NCI-H524 treated with DMSO at 0.1 percent for 48 hours (cell line): ENCODE measurements at places on chromosomes 1 and 21.

GRCh38 chr21:27759820-27760219 lies 792.9 kb upstream of the ADAMTS5 start:
- no peak for DNase-seq

DNA sequence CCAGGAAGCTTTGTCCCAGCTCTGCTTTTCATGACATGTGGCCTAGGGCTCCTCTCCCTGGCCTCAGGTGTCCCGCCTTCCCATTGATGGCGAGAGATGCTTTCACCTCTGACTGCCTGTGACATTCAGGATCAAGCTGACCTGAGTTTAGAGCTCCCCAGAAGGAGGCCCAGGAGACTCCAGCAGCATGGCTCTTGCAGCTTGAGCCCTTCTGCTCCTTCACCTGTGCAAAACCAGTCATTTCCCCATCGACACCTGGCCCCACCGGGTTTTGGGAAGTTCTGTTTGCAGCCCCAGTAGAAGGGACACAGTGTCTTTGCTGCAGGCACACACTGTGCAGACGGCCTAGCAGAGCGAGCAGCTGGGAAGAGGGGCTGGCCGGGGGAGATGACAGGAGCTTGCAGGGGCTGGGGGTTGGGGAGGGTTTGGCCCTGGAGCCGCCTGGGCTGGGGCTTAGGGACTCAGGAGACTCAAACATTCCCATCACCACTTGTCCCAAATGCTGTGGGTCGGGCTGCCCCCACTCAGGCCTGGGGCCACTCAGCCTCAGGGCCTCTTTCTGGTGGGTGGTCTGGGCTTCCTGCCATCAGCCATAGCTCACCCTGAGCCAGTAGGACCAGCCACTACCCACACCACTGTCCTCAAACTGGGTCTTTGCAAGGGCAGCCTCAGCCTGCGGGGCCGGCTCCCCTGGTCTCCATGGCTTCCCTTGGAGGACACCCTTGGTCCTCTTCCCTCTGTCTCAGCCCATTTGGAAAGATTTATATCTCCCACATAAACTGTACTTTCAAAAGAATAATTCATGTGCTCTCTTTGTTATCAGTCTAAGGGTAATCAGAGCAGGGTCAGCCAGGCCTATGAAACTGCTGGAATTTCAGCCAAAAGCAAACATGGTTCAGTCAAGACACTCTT lies 3.8 kb upstream of the EDN2 start:
- no peak for DNase-seq

GRCh38 chr1:63453232-63453631 lies 69.8 kb downstream of the ITGB3BP start:
- DNase-seq, result no peak

DNA sequence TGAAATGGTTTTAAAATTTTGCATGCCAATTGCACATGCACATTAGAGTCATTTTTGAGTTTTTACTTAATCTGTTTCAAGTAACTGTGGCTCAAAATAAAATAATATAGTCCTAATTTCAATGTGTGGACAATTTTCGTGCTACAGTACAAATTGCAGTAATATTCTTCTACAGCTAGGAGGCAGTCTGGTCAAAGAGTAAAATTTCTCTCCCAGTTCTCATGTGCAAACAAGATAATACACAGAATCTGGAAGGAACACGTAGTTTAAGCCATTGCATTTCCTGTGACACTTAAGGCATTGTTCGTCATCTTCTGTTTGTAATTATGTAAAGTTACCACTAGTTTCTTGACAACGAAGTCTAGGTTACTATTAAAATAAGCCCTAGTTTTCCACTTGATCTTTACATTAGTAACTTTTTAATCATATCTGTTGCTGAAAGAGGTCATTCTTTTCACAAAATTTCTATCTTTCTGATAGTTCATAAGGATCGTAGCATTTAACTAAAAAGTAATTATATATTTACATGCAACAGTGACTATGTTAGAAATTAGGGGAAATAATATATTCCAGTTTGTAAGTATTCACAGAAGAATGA lies 28.9 kb downstream of the ODR4 start:
- DNase-seq, result peak; percentile 17

GRCh38 chr21:46081862-46082712 lies 15.8 kb upstream of the COL6A2 start:
- DNase-seq, result no peak

GRCh38 chr1:52360595-52360968 lies 5.4 kb downstream of the CC2D1B start:
- DNase-seq, result no peak

DNA sequence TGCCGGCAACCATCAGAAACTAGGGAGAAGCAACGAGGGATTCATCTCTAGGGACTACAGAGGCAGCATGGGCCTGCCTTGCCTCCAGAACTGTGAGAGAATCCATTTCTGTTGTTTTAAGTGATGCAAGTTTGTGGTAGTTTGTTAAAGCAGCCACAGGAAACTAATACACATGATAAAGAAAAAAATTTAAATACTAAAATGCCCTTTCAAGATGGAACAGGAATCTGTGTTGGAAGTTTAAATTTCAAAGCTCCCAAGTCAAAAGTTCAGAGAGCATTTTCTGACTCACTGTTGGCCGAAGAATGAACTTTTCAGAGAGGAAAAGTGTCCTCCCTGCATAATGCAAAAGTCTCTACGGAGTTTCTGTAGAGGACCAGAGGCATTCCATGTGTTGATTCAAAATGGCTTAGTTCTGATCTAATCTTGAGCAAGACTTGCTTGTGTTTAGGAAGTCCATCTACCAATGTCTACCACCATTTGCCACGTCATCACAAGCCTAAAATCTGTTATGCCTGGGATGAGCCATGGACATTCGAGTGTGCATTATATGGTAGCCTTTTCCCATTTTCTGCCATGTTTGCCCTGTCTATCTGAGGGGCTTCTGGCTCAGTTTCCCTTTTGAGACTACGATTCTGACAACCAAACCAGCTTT lies 22.4 kb upstream of the ARHGAP29 start:
- DNase-seq, result no peak

GRCh38 chr1:33299461-33300155 lies 21.3 kb downstream of the A3GALT2 start:
- DNase-seq, result no peak

GRCh38 chr1:198880818-198881597 lies 242.2 kb downstream of the PTPRC start:
- DNase-seq, result no peak

- no peak for DNase-seq
These were observed 12.8 kb downstream of the CASQ2 start for GRCh38 chr1:115755456-115756370.

GRCh38 chr1:230821346-230821745 lies 47.0 kb downstream of the C1orf198 start:
- no peak for DNase-seq

GRCh38 chr1:226306425-226306824 lies 2.5 kb downstream of the LIN9 start:
- DNase-seq, result no peak
